Right ventricle myocardium superior (tissue), 1 donor: ENCODE measurements at places on chromosomes 11 and 22.

GRCh38 chr11:105074166-105074530 is 29.0 kb upstream of the CARD16 start:
- DNase-seq, result no peak

- no peak for DNase-seq
Observed at GRCh38 chr11:78927511-78927910, 352.8 kb upstream of the NARS2 start.

- no peak for DNase-seq
Observed at GRCh38 chr22:45302751-45303150, 7.0 kb upstream of the FAM118A start.

GRCh38 chr11:43797866-43798265 is 82.8 kb upstream of the ALKBH3 start:
- DNase-seq, result no peak

- DNase-seq, result no peak
Observed at GRCh38 chr22:41234815-41235695, 5.7 kb downstream of the CHADL start.

DNA sequence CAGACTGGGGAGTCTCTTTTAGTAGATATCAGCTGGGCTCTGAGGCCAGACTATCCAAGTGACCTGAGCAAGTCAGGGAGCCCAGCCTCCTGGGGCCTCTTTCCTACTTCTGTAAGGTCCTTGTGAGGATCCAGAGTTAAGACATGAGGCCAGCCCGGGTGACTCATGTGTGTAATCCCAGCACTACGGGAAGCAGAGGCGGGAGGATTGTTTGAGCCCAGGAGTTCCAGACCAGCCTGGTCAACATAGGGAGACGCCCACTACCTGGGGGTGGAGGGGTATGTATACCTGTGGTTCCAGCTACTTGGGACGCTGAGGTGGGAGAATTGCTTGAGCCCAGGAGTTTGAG is 36.9 kb upstream of the POLA2 start:
- peak; percentile 52 for DNase-seq

- no peak for DNase-seq
Observed at GRCh38 chr11:104734998-104735397, 163.3 kb downstream of the CASP12 start.

- DNase-seq, result peak; percentile 67
Observed at GRCh38 chr11:68127714-68128681, 6.8 kb upstream of the CHKA start.

- DNase-seq, result no peak
Observed at GRCh38 chr11:67534070-67534679, 10.9 kb upstream of the CABP2 start.

GRCh38 chr11:123493349-123494063 is 63.4 kb downstream of the GRAMD1B start:
- no peak for DNase-seq

DNA sequence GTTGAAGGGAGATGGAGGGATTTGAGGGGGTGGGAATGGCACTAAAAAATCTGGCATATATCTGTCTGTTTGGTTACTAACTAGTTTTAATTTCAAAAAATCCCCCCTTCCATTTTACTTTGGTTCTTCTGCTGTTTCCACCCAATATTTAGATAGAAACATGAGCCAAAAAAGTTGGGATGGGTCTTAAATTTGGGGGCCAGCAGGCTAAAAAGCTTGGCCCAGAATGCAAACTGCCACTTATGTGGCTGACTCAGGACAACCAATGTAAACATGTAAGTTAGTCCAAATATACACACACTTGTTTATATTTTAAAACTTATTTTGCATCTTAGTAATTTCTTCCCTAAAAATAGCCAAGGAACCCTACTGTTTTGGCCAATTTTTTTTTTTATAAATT is 35.7 kb downstream of the LGR4 start:
- DNase-seq, result no peak

DNA sequence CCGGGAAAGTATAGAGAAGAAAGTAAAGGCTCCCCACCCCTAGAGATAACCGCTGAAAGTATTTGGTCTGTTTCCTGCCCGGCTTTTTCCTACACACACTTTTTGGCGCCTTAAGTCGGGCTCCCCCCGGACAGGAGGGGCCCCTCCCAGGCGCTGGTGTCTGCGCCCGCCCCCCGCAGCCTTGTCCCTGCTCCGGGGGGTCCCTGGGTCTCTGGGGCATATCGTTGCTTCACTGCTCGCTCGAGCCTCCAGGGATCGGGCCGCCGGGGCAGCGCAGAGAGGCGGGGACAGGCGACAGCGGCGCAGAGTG is 928 bp upstream of the CRACR2B start:
- DNase-seq, result no peak

DNA sequence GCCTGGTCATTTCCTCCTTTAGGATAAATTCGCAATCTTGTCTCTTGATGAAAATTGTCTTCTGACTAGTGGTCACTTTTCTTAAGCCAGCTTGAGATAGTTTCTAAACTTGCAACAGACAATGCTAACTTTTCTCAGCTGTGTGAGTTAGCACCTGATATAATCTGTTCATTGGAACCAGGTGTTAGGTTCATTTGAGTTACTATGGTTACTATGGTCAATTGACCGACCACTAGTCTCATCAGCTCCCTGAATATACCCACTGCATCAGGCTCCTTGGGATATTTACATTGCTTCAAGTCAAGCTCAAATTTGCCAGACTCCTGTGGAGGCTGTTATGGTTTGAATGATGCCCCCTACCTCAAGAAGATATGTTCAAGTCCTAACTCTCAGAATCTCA is 54.5 kb downstream of the SC5D start:
- no peak for DNase-seq

GRCh38 chr22:47232753-47233152 is 470.3 kb downstream of the TBC1D22A start:
- no peak for DNase-seq

DNA sequence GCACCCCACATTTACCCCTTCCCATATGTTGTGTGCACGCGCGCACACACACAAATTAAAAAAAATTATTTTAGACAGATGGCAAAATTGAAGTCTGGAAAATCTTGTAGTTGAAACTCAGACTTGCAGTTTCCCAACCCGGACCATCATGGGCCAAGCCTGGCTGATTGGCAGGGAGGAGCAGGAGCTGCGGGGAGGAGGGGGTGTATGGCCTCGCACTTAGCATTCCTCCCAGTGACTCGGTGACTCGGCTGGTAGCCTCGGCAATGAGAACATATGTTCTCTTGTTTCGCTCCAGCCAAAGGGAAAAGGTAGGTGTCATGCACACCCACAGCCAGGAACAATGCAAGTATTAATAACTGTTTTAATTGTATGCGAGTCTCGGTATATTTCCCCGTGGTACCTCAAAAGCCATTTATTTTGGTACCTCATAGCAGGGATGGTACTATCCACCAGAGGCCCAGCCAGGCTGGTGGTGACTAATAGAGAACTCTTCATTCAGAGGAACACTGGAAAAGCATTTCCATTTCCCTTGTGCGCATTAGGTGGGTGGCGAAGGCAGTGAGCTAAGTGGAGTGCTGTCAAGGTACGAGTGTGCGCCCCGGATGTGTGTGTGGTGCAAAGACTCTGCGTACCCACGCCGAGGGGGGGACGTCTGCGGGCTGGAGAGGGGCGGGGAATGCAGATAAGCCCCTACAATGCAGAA is 92.5 kb downstream of the DSCAML1 start:
- no peak for DNase-seq

GRCh38 chr11:132894606-132895005 is 637.7 kb downstream of the OPCML start:
- DNase-seq, result no peak

- DNase-seq, result no peak
Observed at GRCh38 chr11:16080688-16081381, 275.5 kb downstream of the SOX6 start.

DNA sequence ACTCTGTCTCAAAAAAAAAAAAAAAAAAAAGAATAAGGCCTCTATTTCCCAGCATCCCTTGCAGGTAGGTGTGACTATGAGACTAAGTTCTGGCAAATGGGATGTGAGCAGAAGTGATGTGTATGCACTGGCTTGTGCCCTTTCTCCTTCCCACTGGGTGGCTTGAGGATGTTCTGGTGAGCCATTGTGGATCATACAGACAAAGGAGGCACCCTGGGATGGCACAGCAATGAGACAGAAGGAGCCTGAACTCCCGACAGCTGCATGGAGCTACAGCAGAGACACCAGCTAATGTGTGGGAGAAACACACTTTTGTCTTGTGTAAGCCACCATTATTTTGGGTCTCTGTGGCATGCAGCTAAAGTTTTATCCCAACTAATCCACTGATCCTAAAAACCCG is 10.6 kb upstream of the SORL1 start:
- DNase-seq, result no peak

- peak; percentile 40 for DNase-seq
Observed at GRCh38 chr11:95512682-95513081, 276.9 kb downstream of the FAM76B start.

GRCh38 chr11:35033011-35033410 is 106.0 kb upstream of the CD44 start:
- DNase-seq, result no peak

DNA sequence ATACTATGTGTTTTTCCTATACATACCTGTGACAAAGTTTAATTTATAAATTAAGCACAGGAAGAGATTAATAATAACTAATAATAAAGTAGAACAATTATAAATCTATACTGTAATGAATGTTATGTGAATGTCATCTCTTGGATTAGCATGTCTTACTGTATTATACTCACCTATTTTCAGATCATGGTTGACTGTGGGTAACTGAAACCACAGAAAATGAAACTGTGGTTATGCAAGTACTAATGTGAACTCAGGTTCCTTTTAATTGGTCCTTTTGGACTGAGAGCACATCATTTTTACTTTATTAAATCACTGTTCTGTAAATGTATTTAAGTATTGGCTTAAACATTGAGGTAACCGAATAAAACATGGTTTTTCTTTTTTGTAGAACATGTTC is 108.8 kb downstream of the PPP6R3 start:
- DNase-seq, result no peak

GRCh38 chr11:118295199-118295598 is 9.3 kb upstream of the CD3E start:
- DNase-seq, result no peak

GRCh38 chr11:12121517-12121916 is 11.1 kb downstream of the MICAL2 start:
- no peak for DNase-seq

DNA sequence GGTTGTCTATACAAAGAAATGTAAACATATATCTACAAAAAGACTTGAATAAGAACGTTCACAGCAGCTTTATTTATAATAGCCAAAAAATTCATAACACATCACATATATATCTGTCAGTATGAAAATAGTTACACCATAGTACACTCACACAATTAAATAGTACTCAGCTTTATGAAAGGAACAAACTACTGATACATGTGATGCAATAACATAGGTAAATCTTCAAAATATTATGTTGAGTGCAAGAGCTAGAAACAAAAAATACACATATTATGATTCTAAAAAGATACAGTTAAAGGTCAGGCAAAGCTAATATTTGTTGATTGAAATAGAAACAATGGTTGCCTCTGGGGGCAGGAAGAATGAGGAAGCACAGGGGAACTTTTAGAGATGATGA is 6.6 kb downstream of the MRGPRX2 start:
- no peak for DNase-seq

DNA sequence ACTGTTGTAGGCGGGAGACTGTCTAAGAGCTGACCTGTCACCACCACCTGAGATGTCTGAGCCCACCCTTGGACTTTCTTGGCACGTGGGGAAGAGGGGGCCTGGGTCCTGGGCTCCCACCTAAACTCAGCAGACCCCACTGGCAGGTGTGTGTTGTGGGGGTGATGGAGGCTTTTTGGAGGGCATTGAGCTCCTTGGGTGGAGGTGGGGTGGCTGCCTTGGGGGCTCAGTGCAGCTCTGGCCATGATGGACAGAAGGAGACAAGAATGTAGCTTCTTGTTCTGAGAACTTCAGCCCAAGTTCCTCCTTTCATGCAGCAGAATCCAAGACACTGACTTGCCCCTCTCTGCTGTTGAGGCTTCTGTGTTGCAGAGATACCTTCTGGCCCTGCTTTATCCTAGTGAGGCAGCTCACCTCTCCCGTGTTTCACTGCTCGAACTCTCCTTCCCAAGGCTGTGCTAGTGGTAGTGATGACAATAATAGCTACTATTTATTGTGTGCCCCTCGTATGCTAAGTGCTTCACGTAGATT is 116.6 kb upstream of the OR4B1 start:
- no peak for DNase-seq

- peak; percentile 14 for DNase-seq
Observed at GRCh38 chr11:76212086-76213035, 6.1 kb upstream of the WNT11 start.

DNA sequence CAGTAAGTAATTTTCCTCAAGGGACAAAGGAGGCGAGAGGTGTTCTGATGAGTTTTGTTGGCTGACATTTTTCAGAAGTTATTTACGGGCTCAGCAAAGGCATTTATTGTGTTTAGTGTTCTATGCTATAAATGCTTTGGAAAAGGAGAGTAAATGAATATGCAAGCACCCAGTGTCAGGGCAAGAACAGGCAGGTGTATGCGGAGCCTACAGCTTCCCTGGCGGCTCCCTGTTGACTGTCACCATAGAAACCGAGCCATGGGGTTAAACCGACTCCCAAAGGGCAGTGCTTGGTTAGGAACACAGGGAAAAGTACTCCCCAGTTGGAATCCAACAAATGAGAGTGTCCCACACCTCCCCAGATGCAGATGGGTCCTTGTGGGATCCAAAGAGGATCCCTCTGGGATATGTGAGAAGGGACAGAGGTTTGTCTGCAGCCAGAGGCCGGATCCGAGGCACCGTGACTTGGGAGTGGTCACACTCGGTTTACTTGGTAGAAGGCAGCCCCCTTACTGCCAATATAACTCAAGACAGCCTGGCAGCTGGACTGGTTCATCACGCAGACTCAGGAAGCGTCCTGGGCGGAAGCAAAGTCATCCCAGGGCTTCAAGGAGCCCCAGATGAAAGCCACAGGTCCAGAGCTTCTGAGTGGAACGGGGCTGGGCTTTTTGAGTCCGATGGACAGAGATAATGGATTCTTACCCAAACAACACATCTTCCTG is 329.7 kb downstream of the CTTN start:
- peak; percentile 6 for DNase-seq

GRCh38 chr11:126334659-126335462 is 20.6 kb upstream of the ST3GAL4 start:
- peak; percentile 30 for DNase-seq

DNA sequence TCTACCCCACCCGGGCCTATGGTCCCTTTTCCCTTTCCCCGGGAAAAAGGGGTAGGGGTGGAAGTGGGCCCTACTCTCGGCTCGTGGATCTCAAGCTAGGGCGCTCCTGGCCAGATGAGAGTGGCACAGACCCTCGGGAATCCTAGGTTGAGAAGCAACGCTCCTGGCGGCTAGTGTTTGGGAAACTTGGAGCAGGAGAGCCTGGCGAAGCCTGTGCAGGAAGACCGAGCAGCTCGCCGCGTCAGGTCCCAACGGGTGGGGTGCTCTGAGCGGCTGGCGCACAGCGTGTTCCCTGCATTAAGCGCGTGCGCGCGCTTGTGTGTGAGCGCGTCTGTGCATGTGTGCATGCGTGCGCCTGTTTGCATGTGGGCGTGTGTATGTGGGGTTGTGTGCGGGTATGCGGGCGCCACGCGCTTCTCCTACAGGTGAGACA is 7.1 kb upstream of the FLI1 start:
- peak; percentile 82 for DNase-seq
